NCI-H526 (cell line): ENCODE measurements at places on chromosomes 6 and 20.

- DNase-seq, result no peak
These were observed 54.0 kb upstream of the CCN2 start for GRCh38 chr6:132005178-132005577.

DNA sequence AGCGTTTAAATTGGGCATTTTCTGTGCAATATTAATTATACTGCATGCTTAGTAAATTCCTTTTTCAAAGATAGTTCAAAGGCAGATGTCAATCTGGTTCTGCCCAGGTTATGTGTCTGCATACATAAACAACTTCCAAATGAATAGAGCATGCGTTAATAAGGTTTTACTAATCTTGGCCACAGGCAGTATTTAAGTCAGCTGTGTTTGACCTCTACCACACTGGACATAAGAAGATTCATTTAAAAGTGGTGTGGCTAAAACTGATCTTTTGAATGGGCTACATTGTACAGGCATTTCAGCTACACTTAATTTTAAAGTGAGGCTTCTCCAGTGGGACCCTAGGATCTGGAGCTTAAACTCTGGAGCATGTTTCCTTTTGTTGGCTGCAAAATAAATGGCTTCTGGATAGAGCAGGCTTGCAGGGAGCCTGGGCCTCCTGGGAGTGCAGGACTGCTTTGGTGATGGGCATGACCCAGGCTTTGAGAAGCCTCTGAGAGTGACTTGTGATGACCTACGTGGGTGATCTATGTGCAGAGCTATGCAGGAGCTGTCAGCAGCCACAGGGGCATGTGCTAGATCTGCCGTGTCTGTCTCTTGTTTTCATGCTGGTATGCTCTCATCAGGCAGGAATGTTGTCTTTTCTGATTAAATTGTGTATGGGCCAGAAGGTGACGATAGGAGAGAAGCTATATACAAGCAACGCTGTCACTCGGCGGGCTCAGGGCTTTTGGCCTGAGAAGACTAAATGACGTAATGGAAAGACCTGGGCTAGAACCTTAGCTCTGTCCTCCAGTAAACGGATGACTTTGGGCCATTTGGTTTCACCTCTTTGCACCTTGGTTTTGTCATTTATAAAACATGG, 331.2 kb downstream of the QKI start:
- no peak for DNase-seq

GRCh38 chr6:28303570-28303969, 22.2 kb downstream of the PGBD1 start:
- no peak for DNase-seq

- DNase-seq, result no peak
These were observed 684 bp downstream of the ZNFX1 start for GRCh38 chr20:49276961-49277785.

DNA sequence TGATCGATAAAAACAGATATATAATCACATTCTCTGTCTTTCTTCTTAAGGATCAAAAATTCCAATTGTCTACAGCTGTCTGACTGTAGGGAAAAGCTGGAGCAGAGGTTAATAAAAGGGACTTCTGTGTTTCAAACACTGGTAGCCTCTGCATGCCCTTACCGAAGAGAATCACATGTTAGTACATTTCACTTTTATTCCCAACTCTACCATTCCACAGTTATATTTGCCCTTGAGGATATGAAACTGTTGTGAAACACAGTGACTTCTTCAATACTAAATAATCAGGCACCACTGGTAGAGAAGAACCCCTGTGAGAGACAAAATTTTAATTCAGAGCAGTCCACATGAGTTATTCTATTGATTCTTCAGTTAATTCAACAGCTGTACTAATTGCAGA, 1187.3 kb upstream of the CITED2 start:
- no peak for DNase-seq

- DNase-seq, result no peak
These were observed 183.0 kb upstream of the TAB2 start for GRCh38 chr6:149134511-149134933.
